ENCODE measurements at places on chromosomes 2 and 18. TPM values are rescaled to one million over a fixed set of nuclear protein-coding genes. Genes with fewer than 3 reads are reported as not detected.

GRCh38 chr2:86019121-86019520 is 86.6 kb downstream of the POLR1A start:
- DNase-seq = no peak

DNA sequence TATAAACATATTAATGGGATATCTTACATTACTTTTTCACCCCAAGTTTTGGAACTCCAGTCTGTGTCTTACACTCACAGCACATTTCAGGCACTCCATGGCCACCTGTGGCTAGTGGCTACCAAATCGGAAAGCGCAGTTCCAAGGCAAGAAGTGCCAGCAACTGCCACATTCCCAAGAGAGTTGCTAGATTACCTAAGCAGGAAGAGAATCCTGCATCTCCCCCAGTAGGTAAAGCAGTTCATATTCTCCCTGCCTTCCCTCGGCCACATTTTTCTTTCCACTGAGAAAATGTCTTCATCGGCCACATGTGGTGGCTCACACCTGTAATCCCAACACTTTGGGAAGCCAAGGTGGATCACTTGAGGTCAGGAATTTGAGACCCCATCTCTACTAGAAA is 62.8 kb downstream of the MEX3C start:
- DNase-seq = no peak

DNA sequence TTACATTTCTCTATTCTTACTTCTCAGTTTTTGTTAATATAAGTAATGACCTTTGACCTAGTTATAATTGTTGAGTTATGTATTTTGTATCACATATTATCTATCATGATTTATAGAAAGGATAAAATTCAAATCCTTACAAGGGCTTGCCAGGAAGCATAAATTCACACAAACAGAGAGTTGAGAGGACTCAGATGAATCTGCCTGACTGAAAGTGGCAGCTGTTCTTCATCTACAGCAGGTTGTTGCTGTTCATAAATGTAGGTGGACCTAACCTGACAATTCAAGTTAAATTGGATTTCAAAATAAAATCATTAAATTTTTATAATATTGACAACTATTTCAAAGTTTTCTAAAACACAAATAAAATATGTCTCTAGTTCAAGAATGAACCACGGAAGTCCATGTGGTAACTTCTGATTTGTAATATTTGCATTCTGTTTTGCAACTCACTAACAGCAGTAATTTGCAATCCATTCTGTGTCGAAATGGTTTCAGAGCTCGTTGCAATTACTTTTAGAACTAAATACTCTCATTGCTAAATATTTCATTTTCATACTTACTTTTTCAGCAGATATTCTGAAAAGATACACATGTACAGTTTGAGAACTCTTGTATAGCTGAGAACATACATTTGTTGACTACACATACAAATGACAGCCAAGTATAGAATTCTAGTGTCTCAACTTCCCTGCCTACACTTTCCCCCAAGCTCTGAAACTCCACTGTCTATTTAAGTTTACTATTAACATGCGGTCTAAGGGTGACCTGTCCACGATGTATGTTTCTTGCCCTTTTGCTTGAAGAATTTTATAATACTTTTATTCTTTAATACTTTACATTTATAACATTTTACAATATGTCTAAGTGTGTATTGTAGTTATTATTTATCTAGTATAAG is 25.7 kb downstream of the SCN7A start:
- no peak for DNase-seq

GRCh38 chr2:202790676-202791075 is 80.9 kb downstream of the ICA1L start:
- DNase-seq = no peak

- DNase-seq = no peak
Observed at GRCh38 chr18:13369756-13370510, 151.4 kb downstream of the LDLRAD4 start.

GRCh38 chr18:63233334-63233733 is 86.2 kb downstream of the BCL2 start:
- no peak for DNase-seq

- peak; percentile 89 for DNase-seq
Observed at GRCh38 chr18:3595369-3596273, 145.6 kb downstream of the TGIF1 start.

DNA sequence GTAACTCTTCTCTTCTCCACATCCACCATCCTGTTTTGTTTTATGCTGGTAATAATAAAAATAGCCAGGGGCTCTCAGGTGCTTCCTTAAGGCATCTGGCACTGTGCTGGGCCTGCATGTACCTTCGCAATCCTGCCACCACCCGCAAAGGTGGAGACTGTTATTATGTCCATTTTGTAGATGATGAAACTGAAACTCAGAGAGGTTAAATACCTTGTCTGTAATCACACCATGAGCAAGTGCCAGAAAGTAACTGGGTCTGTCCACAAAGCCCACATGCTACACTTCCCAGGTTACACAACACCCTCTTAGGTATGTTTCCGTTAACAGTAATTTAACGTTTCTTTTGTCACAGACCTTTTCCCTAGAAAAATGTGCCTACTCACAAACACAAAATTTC is 27.0 kb downstream of the NRP2 start:
- no peak for DNase-seq

DNA sequence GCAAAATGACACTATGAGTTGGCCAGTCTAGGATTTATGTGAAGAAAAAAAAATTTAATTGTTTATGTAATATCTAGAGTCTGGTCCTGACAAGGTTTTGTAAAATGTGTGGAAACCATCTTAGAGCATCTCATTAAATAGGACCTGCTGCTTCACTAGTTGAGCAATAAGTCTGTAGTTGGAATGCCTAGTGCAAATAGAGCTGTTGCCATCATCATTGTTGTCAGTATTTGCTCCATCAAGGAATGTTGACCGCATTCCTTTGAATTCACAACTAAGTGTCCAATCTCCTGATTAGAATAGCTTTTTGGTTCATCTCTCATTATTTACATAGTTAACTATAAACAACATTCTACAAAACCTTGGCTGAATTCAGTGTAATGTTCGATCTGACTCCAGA is 32.2 kb upstream of the RPE start:
- DNase-seq = no peak

- no peak for DNase-seq
Observed at GRCh38 chr2:163779970-163780597, 44.3 kb upstream of the FIGN start.

- DNase-seq = no peak
Observed at GRCh38 chr18:29726646-29727045, 1315.9 kb downstream of the DSC3 start.

DNA sequence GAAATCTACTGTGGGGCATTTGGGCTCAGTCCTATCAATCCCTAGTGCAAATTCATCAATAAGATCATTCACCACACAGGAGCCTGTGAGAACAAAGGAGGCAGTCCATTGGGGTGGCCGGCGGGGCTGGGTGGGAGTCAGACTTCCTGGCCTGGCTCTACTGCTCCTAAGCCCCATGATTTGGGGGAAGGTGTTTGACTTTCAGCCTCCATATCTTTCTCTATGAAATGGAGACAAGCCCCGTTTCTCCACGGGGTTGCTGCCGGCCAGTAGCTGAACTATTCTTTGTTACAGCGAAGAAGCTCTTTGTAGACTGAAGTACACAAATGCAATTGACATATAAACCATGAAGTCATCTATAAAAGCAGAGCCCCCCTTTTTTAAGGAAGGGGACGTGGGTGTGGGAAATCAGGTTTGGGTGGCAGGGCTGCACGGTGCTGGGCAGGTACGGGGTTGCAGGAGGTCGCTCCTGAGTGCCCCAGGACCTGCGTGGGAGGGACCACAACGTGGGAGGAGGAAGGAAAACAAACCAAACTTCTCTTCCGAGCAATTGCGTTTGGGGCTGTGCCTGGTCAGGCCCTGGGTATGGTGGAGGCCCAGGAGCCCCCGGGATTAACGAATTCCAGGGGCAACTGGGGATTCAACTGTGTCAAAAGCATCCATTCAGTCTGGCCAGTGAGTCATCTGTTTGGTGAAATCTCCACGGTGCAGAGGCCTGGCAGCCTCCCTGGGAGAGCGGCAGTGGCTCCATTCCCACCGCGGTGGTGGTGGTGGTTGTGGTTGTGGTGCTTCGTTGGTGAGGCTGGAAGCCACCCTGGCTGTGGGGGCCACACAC is 18.2 kb downstream of the FBLN7 start:
- no peak for DNase-seq

DNA sequence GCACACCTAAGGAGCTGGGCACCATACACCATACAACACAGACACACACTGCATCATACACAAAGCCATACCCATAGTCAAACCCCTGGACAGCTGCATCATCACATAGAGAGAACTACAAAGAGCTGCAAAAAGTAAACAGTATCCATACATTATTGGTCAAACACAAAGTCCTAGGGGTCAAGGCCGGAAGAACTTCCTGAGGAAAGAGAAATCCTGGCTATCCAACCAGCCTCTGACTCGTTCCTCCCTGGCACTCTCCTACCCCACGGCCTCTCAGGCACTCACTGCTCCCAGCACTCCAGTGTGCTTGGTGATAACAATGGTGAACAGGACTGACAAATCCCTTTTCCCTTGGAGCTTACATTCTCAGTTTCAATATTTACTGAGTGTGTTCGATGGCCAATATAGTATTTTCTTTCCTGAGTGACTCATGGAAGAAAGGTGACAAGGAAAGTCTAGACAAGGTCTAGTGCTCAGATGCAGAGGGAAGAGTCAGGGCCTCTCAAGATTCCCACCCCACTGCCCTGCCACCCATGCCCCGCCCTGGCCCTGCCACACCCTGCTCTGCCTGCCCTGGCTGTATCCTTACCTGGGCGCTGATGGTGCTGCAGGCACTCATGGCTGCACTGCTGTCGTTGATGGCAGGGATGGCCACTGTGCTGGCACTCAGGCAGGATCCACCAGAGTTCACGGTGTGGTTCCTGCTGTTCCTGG is 3.4 kb downstream of the CFAP65 start:
- DNase-seq = no peak

DNA sequence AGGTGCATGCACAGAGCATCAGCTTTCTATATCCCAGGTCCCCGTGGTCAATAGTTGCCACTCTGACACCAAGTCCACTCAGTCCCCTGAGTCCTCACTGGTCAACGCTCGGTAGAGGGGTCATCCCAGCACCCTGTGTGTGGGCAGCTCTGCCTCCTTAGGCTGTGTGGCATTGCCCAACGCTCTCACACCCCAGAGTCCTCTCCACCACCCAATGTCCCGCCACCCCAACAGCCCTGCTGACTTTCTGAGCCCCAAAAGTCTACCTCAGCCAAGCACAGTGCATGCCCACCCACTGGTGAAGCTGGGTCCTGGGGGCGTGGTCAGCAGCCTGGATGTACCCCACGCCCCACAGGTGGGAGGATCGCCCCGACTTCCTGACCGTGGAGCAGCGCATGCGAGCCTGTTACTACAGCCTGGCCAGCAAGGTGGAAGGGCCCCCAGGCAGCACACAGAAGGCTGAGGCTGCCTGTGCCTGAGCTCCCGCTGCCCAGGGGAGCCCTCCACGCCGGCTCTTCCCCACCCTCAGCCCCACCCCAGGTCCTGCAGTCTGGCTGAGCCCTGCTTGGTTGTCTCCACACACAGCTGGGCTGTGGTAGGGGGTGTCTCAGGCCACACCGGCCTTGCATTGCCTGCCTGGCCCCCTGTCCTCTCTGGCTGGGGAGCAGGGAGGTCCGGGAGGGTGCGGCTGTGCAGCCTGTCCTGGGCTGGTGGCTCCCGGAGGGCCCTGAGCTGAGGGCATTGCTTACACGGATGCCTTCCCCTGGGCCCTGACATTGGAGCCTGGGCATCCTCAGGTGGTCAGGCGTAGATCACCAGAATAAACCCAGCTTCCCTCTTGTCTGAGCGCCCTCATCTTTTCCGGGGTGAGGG is 25.9 kb downstream of the ZAP70 start:
- DNase-seq = no peak

DNA sequence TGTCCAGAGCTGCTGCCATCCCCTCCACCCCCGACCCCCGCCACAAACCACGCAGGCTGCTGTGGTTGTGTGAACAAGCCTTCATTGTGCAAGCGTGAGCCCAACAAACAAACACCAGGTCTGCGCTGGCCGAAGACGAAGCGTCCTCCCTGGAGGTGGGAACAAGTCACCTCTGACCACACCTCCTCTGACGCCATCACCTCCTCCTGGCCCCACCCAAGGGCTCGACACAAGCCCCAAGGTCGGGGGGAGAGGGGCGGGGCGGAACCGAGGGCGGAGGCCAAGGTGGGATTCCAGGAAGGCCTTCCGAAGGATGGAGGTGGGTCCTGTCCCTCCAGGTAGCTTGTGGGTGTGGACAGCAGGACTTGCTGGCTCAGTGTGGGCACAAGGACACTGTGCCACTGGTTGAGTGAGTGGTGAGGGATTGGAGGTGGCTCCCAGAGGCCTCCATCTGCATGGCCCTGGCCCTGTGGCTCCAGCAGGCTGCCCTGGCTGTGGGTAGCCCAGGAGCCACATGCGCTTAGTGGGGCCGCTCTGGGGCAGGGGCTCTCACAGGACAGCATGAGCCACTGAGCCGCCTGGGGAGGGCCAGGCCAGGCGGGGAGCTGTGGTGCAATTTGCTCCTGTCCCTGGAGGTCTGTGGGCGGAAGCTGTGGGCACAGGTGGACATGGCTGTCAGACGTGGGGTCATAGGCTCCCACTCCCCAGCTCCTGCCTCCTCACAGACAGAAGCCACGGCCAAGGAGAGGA is 7.4 kb upstream of the GPR17 start:
- DNase-seq = peak; percentile 40

- no peak for DNase-seq
Observed at GRCh38 chr18:57301573-57302559, 50.5 kb upstream of the ST8SIA3 start.

GRCh38 chr2:170394641-170395387 is 216.9 kb downstream of the MYO3B start:
- DNase-seq = no peak

- no peak for DNase-seq
Observed at GRCh38 chr2:62435720-62436119, 70.3 kb downstream of the TMEM17 start.

GRCh38 chr2:102788885-102789260 is 27.0 kb downstream of the TMEM182 start:
- DNase-seq = no peak

DNA sequence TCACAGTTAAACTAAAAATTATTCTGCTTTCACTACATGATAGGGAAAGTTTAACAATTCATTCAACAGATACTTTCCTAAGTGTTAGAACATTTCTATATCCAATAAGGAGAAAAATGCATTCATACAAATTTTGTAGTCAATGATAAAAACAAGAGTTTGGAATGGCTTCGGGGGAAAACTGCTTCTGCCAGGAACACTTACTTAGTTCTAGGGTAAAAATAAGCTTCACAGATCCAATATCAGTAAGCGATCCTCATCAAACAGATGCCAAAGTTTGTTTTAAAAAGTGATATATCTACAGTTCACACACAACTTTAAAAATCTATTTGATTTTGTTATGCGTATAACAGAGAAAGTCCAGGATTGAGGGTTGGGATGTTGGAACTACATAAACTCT is 199.7 kb downstream of the LRRTM4 start:
- no peak for DNase-seq

Gene KCMF1
- total RNA-seq = 40.5 TPM

Gene KCNS3
- total RNA-seq = 0.65 TPM

Gene ALS2
- 18.7 TPM for total RNA-seq

Gene CCDC68
- total RNA-seq = 0.65 TPM

Gene REG3A
- total RNA-seq = not detected

Gene GCG
- not detected for total RNA-seq
